Large intestine (tissue), 12 donors: ENCODE measurements at places on chromosomes 2 and 18.

DNA sequence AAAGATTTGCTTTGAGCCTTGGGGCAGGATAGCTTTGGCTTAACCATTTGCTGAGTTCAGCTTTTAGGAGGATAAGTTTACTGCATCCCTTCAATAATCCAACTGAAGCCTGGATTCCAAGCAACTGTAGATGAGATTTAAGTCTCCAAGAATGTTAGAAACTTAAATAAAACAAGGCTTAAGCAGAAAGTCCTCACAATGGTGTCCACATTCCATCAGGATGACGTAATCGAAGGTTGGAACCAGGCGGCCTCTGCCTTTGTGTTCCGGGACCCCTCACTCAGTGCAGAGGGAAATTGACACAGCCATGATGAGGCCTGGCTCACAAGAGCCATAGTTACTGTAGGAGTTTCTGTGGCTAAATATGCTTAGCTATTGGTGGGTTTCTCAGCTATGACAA, 260.4 kb downstream of the LPIN1 start:
- no peak for DNase-seq

DNA sequence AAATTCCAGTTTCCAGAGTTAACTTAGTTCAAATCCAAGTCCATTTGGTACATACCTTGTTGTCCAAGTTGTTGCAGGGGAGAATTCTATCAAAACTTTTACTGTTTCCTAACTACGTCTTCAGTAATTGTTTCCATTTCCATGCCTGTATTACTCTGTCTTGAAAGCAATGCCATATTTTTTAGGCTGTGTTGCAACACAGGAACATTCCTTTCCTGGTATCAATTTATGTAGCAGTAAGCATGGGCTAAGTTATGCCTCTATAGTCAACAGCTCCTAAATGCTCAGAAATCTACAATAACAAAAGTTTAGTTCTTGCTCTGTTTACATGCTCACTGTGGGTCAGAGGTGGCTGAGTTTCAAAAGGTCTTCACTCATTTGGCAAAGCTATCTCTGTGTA, 1943.8 kb upstream of the PIK3C3 start:
- no peak for DNase-seq

DNA sequence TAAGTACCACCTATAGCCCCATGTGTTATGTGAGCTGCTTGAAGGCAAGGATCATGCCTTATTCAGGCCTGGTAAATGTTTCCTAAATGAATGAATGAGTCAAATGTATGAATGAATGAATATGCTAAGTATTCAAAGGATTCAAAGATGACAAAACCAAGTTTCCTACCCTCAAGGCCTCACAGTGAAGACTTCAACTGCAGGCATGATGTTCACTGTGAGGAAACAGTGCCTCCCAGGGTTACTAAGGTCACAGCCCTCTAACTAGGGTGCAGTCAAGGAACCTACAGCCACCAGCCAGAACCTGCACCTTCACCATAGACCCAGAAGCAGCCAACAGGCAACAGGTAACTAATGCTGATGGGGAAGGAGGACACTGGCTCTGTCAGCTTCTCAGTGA, 69.3 kb downstream of the SUMO1 start:
- no peak for DNase-seq

- no peak for DNase-seq
These were observed 12.8 kb upstream of the PIK3C3 start for GRCh38 chr18:41942254-41942653.

- DNase-seq = no peak
These were observed 60.3 kb downstream of the STEAP3 start for GRCh38 chr2:119283873-119284331.

DNA sequence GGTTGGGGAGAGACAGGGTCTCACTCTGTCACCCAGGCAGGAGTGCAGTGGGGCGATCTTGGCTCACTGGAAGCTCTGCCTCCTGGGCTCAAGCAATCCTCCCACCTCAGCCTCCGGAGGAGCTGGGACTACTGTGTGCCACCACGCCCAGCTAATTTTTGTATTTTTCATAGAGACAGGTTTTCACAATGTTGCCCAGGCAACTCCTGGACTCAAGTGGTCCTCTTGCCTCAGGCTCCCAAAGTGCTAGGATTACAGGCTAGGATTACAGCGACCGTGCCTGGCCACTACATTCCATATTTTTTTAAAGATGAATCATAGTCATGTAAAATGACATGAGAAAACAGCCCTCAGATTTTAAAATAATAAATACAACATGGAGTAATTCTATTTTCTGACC, 32.3 kb downstream of the CWC22 start:
- no peak for DNase-seq

DNA sequence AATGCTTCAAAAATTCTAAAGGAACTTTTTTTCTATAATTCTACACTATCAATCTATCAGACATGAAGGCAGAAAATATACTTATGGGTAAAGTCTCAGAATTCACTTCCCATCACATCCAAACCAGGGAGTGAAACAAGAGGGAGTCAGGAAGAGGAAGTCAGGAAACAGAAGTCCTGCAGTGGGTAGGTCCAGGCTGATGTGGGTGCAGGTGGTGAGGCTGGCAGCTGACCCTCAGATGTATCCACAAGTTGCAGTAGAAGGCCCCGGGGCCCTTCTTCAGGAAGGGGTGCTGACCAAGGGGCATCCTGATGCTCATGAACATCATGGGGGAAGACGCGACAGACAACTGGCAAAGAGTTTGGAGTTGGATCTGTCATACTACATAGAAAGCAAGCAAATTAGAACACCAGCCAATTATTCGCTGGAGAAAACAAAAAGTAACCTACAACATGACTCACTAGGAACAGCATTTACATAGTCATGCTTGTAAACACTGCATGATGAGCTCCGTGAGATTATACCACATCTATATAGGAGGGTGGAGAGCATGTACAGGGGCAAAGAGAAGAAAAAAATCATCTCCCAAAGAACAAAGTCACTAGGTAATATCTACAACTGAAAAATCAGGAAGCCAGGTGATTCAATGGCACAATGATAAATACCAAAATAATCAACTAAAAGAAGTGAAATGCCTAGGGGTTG, 4.2 kb downstream of the UXS1 start:
- DNase-seq = no peak
